ENCODE measurements at places on chromosomes 5 and 9.
A peak's percentile ranks its signal among the peaks of the same experiment; 100 is the strongest.

DNA sequence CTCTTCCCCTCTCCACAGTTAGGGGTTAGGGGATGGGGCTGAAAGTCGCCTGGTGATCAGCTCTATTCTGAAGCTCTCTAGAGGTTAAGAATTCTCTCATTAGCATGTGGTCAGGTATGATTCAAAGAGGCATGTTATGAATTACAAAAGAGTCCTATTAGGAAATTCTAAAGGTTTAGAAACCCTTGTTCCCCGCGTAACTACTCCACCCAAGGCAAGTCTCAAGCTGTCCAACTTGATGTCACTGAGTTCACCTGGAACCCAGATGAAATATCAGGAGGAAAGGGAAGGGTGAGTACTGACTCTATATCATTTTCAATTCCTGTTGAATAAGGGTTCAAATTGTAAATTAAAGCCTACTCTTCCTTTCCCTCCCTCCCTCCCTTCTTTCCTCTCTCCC lies 18.1 kb upstream of the RNF145 start:
- DNase-seq, result no peak

GRCh38 chr5:139283252-139284166 lies 10.0 kb upstream of the MATR3 start:
- DNase-seq, result no peak

DNA sequence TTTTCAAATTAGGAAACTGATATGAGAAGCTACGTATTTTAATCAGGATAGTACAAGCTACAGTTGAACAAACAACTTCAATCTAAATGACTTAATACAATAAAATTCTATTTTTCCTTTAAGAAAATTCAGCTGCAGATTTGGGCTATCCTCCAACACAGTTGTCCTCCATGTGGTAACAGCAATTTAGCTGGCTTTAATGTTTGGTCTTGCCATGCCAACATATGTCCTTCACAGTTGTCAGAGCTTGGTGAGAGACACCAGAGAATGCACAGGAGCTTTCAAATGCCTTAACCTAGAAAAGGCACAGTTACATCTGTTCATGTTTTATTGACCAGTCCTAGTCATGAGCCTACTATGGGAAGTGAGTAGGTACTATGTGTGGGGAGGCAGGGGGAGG lies 10.8 kb downstream of the FAM174A start:
- no peak for DNase-seq

GRCh38 chr5:40483316-40483715 lies 196.4 kb upstream of the PTGER4 start:
- no peak for DNase-seq

GRCh38 chr9:136193891-136194279 lies 11.0 kb downstream of the LHX3 start:
- DNase-seq, result no peak

DNA sequence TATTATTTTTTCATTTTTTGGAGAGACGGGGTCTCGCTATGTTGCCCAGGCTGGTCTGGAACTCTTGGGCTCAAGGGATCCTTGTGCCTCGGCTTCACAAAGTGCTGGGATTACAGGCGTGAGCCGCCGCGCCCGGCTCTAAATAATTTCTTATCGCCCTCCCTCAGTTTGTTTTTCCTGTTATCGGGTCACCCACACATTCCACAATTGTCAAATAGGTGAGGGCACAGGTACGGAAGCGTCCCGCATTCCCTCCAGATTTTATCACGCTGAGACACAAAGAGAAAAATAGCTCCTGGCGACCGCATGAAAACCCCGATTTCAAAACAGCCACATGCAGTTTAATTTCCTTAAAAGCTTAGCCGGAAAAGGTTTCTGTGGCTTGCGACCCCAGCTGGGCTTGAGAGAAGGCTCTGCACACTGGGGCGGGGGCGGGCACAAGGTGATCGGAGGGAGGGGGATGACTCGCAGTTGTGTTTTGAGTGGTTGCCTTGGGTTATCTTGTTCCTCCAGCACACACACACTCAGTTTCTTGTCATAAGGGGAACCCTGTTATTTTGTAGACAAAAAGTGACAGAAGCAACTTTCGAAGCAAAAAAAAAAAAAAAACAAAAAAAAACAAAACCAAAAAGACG lies 717 bp upstream of the IQGAP2 start:
- DNase-seq, result no peak

DNA sequence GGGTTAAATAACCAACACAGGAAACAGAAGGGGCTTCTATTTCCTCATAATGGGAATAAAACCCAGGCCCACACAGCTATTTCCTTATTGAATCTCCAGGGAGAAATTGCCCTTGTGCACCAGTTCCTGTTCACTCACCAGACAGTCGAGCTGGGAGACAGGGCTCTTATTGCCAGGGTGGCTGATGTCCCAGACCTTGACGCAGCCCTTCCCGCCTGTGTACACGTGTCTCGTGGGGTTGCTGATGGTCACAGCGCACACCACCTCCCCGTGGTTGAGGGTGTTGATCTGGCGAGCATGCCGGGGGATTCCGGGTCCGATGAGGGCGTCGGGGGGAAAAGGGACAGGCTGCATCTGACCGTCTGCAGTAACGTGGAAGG lies 96.5 kb downstream of the TLE1 start:
- DNase-seq, result no peak

- DNase-seq, result no peak
These were observed 47.5 kb downstream of the VPS13A start for GRCh38 chr9:77224746-77225312.

DNA sequence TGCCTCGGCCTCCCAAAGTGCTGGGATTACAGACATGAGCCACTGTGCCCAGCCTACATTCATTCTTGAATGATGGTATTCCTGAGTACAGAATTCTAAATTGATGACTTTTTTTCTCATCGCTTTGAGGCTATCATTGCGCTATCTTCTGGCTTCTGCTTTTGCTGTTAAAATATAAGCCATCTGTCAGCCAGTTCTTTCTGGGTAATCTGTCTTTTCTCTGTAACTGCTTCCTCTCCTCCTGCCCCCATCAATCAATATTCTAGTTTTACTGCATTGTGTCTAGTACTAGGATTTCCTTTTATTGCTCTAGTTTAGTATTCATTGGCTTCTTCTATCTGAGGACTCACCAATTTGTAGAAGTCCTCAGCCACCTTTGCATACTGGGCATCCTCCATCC lies 89.0 kb downstream of the PLPP1 start:
- DNase-seq, result no peak

DNA sequence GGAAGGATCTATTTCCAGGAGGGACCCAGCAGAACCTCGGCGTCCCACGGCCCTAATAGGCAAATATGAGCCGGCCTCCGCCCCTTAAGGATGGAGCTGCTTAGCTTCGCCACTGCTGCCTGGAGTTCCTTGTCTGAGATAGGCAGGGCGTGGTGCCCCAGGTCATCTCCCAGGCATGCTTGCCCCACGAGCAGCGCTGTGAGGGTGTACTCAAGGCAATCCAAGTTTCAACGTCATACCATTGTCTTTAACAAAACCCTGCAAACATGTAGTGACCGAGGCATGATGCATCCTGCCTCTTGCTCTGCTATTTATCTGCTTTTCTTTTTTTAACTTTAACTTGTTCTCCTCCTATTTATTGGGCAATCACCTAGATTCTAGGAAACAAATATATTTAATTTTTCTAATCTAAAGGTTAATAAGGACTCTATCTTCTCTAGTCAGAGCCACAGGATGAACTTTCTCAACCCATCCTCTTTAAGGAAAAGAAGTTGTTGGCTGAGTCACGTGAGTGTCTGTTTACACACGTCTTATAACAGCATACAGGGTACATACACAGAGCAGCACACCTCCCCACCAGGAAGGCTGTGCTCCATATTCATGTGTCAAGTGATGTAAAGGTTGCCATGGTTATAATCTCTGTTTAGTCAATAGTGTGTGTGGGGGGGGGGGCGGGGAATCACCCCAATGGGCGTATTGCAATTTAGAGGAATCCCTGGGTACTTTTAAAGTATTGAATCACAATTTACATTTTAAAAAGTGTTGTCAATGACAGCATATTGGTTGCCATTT lies 27.3 kb upstream of the ZSWIM6 start:
- DNase-seq, result no peak

GRCh38 chr5:33701251-33701650 lies 190.5 kb downstream of the ADAMTS12 start:
- DNase-seq, result no peak

DNA sequence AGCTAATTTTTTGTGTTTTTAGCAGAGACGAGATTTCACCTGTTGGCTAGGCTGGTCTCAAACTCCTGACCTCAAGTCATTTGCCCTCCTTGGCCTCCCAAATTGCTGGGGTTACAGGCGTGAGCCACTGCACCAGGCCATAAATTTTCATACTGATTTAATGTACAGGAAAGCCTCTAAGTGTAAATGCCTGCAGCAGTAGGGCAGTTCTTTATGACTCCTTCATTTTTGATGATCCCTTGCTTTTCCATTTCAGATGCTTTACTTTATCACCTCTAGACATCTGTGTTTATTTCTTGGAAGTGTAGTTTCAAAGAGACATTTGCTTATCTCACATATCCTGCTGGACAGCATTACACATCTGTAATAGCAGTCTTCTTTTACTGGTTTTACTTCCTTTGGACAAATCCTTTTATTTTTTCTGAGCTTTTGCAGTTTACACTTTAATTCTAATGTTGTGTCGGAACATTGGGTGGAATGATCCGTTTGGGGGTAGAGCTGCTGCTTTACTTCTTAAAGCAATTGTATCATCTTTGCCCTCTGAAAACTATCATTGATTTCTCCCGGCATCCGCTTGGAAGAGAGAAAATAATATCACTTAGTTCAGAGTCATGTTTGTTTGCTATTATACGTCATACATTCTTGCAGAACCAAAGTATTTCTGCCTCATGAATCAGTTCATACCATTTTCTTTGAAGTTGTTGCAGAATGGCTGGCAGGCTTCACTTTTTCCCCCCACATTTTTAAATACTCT lies 36.0 kb downstream of the SCGB3A1 start:
- DNase-seq, result no peak

DNA sequence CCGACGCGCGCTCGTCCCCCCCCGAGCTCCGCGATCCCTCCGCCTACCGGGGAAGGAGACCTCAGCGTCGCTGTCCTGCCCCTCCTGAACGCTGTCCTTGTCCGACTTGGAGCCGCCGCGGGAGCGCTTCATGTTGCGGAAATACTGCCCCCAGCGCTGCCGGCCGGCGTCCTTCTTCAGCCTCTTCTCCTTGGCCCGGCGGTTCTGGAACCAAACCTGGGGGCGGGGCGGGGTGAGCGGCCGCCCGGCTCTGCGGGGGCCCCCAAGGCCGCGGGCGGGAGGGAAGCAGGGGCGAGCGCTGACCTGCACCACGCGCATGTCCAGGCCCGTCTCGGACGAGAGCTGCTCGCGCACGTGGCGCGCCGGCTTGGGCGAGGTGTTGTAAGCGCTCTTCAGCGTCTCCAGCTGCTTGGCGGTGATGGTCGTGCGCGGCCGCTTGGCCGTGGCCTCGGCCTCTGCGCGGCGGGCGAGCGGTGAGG lies 6.3 kb downstream of the LHX3 start:
- no peak for DNase-seq

DNA sequence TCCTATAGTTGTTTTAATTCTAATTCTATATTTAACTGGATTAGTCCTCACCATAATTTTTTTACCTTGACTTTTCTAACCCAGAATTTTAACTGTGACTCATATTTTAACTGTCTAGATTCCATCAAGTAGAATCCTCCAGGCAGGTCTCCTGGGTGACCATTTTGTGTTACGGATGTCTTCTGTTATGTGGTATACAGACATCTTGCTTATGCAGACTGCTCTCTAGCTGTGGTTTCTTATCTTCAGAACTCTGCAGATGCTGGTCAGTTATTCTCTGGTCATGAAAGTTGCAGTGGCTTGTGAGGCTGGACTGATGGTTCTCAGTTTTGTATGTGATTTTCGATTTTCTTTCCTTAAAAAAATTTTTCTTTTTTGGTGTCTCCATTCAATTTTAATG lies 139.4 kb downstream of the ATG10 start:
- no peak for DNase-seq

- DNase-seq, result no peak
These were observed 33.1 kb downstream of the SVEP1 start for GRCh38 chr9:110546411-110546871.

- no peak for DNase-seq
These were observed 298.6 kb upstream of the ANKH start for GRCh38 chr5:15170173-15170572.

GRCh38 chr5:144464306-144464705 lies 293.6 kb downstream of the KCTD16 start:
- DNase-seq, result no peak

- DNase-seq, result no peak
These were observed 140.3 kb downstream of the ROR2 start for GRCh38 chr9:91809581-91810285.

GRCh38 chr9:114551750-114552685 lies 35.6 kb upstream of the ATP6V1G1 start:
- DNase-seq, result no peak

DNA sequence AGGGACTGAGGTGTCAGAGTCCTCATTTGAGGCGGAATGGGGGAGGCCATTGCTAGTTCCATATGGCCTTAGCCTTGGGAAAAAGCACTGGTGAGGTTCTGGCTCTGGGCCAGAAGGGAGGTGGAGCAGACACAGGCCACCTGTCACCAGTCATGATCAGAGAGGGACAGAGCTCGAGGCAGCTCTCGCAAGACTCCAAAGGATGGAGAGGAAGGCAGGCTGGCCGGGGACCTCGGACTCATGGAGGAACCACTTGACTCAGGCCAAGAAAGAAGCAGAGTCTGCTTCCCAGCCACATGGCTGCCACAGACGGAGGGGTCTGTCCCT lies 29.2 kb upstream of the NSMF start:
- peak; percentile 38 for DNase-seq

DNA sequence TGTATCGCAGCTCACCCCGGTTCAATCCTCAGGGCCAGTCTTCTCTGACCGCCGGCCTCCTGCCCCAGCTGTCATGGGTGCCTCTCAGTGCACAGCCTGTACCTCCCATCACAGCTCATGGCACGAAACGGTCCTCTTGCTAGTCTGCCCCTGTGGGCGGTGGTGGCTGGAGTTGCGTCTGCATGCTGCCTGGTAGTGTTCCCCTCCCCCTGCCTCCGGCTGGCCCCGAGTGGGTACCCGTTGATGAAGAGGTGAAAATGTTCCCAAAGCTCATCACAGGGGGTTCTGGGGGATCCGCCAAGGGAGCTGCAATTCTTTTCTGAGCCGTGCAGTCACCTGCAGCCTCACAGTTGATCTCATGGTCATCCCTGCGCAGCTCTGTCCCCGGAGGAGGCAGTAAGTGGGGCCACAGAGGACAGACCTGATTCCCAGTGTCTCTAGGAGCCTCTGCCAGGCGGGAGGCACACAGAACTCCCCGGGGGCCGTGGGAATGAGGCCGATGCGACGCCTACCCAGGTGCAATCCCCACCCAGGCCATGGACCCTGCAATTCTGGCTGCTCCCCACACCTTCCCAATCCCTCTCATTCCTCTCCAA lies 34.7 kb upstream of the FIBCD1 start:
- no peak for DNase-seq

DNA sequence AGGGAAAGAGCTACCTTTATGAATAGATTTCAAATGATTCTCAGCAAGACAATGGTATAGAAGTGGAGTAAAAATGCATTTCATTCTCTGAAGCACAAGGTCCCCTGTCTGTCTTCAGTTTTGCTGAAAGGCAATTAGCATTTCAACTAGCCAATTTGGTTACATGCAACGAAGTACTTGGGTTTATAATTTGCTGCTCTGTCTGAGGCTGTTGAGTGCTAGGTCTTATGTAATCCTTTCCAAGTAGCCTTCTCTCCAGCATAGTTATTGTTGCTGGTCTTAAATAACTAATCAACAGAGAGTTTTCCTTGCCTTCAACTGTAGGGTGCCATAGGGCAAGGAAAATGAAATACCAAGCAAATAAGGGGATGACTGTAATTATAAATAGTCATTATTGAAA lies 4.5 kb downstream of the ADGRV1 start:
- no peak for DNase-seq
